ENCODE measurements at places on chromosomes 7 and 10. TPM values are rescaled to one million over a fixed set of nuclear protein-coding genes. Genes with fewer than 3 reads are reported as not detected.

DNA sequence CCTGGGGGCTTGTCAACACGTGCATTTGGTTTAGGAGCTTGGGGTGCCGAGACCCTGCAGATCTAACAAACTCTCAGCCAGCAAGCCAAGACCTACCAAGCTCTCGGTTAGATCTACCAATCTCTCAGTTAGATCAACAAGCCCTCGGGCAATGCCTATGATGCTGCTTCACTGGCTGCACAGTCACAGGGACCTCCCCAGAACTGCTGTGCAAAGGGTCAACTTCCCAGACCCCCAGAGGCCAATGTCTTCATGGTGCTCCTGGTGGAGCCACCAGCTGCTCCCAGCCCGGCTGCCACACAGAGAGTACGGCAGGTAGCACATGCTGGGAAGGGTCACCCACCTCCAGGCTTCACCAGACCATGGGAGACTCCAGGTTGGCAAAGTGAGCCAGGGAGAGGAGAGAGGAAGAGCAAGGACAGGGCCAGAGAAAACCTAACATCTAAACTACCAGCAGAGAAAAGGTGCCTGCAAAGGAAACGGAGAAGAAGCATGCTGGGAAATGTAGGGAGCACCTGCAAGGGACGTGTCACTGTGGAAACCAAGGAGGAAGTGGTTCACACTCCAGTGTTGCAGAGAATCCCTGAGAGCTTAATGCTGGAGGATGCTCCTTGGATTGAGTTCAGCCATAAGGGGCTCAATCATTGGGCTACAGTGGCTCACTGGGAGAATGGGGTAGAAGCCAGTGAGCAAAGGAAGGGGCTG, 51.5 kb upstream of the GDF10 start:
- DNase-seq: no peak

The AMPH gene
- 7.7 TPM for total RNA-seq

The HYAL4 gene
- 0.09 TPM for total RNA-seq

- DNase-seq: peak; percentile 78
These were observed 125.9 kb downstream of the ADAM12 start for GRCh38 chr10:126262233-126262838.

DNA sequence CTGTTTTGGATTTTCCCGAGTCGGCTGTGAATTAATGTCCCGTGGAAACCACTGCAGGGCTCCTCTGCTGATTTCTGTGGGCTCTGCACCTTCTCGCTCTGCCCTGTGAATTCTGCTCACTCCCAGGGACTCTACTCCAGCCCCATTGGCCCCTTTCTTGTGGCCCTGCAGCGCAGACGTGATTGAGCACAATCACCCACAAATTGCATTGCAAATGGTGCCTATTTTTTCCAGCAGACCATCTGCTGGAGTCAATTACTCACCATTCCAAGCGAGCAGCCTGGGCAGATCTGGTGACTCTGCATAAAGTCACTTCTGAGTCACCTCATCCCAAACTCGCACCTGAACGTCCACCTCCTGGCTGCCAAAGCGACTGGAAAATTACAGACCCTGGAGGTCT, 235.8 kb downstream of the PAXIP1 start:
- no peak for DNase-seq

- DNase-seq: no peak
These were observed 78.1 kb upstream of the NRBF2 start for GRCh38 chr10:63054889-63055611.

DNA sequence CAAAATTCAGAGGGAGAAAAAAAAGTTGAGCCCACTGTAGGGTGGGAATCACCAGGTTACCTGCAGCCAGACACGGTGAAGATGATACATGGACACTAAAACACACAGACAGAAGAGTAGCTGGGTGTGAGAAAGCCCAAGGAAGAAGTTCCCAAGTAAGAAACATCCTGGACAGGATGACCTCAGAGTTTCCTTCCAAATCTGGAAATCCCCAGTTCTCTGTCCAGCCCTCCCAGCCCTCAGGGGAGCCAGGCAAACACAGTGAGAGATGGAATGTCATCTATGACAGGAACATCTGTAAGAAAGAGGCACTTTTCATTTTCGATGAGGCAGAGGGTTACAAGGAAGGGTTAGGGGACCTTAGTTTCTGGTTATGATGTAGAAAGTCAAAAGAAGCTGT, 125.1 kb upstream of the LYZL1 start:
- DNase-seq: peak; percentile 45

DNA sequence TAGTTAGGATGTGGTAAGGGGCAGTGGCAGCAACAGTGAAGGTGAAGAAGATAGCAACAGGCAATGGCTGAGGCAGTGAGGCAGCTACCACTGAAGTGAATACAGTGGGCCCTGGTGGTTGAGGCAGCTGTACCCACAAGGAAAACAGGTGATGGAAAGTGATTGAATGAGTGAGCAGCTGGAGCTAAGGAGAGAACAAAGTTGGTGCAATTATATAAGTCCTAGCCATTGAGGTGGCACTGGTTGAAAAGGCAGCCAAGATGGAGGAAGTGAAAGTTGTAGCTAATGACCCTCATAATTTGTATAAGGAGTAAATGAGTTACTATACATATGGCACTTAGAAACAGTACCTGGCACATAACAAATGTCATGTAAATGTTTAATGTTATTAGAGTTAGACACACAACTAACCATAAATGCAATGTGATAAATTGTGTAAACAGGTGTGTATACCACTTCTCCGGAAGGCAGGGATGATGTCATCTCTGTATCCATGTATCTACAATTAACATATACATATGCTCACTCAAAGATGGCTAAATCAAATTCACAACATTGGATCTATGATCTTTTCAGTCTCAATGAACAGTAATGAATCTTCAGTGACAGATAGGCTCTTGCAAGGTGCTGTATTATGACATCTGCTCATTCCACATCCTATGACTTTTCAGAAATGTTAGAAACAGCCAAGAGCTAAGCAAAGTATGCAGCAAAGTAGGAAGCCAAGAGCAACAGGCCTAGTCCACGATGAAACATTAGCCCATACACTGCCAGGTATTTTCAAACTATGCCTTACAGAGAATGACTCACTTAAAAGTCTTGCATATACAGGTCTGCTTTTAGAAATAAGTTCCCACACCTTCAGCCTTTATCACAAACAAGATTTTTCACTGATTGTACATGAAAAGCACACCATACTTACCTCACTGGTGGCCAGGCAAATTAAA, 10.7 kb downstream of the XPNPEP1 start:
- DNase-seq: no peak

GRCh38 chr7:96675548-96675947, 34.1 kb downstream of the SEM1 start:
- peak; percentile 5 for DNase-seq

DNA sequence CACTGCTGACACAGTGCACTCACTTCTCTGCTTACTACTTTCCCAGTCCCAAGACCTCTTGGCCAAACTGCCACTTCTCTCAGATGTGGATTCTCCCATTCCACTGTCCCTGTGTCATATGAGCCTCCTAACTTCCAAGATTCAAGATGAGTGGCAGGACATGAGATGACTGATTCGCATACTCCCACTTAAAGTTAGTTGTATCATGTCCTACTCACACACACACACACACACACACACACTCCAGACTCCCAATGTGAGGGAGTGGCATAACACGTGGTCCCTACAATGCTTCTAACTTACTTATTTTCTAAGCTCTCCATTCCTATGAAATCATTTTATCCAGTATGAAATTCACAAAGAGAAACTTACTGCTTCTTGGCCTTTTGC, 67.0 kb upstream of the CAV2 start:
- no peak for DNase-seq

The PKD2L1 gene
- total RNA-seq: 0.04 TPM

DNA sequence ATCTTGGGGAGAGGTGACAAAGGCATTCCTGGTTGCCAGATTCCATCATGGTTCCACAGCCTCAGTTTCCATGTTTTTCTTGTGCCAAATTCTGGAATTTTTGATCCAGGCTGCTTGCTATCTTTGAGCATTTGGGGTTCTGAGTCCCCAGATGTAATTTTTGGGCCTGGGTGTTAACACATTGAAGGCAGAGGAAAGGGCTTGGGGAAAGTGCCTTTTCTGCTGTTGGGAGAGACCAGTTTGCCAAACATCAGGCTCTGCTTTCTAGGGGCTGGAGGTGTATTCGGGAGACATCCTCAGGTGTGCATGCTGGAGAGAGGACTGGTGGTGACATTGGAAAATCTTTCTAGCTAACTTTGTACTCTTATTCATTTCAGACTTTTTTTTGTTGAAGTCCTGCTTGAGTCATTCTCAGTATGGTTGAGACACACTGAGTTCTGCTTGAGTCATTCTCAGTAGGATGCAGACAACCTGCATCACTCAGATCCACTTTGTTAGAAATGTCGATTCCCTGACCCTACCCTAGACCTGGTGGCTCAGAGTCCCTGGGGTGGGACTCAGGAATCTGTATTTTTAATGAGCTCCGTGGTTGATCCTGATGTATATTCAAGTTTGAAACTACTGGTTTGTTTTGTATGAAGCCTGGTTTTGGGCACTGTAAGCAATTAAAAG, 101.0 kb downstream of the LRMDA start:
- no peak for DNase-seq

The CDNF gene
- total RNA-seq: 1.8 TPM

- DNase-seq: peak; percentile 67
These were observed 53.0 kb downstream of the SMURF1 start for GRCh38 chr7:99090771-99091542.

DNA sequence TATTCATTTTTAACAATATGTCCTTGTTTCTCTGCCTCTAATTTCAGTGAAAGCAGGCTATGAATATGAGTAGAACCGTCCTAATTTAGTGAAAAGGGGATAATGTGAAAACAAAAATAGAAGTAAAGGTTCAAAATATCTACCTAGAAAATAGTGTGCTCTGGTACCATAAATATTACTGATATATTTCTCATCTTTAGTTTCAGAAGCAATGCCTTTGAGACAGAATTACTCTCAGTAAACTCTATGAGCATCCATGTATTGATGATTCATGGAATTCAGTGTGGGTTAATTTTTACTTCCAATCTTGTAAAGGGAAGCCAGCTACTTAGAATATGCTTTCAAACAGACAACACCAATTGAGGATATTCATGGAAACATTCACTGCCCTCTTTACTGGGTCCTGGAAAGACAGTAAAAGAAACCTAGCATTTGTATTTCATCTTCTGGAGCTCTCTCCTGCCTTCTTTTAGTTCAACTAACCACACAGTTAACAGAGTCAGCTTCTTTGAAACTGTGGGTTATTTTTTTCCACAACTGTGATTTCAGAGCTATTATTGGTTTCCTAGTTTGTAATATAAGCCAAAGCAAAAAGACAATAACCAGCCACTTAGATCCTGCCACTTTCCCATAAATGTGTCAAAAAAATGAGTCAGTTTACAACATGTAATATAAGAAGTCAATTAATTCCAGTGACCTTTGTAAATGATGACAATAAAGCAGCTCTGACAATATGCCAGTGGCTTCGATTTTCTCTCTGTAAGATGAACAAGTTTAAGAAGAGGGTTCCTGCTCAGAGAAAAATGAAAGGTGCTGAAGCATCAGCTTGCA, 1.7 kb downstream of the LRRN3 start:
- DNase-seq: peak; percentile 65

The MYO3A gene
- total RNA-seq: 0.84 TPM

DNA sequence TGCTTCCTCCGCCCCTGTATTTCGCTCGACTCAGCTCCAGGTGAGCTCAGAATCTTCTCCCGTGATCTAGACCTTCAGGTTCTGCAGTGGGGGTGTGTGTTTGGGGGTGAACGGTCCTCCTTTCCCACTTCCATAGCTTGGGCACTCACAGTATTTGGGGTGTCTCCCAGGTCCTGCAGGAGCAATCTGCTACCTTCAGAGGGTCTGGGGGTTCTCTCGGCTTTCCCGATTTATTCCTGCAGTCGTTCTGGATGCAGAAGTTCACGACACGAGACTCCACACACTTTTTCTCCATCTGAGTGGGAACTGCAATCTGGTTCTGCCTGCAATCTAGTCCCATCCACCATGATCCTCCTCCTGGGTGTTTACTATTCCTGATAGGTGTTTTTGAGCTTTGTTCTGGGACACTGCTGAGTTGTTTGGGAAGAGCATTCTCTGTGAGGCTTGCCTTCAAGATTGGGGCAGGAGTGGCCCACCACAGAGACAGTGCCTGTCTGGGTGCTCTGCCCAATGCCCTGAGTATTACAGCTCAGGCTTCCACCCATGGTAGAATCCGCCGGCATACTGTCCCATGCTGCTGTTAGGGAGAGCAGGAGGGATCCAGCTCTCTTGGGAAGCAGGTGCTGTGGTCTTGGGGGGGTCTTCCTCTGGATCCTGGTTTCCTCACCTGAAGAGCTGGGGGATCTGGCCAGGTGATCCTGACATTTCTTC, 29.8 kb downstream of the JAKMIP3 start:
- no peak for DNase-seq

The NEURL1 gene
- total RNA-seq: 19.8 TPM

DNA sequence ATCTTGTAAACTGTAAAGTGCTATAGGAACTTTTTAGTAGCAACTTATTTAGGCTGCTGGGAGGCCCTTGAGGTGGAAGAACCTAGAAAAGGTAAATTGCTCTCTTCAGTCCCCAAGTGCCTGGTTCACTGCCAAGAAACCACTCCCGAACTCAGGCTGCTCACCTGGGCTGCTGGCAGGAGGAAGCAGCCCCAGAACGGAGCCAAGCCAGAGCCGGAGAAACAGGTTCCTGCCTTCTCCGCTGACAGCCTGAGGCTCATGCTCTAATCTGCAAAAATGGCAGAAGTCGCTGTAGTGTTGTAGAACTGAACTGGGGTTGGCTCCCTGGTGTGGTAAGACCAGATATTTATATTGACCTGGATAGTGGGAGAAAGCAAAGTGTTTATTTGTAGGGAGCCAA, 136.0 kb downstream of the CUL2 start:
- no peak for DNase-seq

The OPN4 gene
- 0.04 TPM for total RNA-seq

- peak; percentile 68 for DNase-seq
These were observed at the start of gene AOAH for GRCh38 chr7:36723951-36724664. AOAH (minus strand) TSS chr7:36724494; CDS start chr7:36724148, 346 bp downstream.

GRCh38 chr7:135774284-135774683, 25.7 kb upstream of the FAM180A start:
- peak; percentile 31 for DNase-seq

The COL28A1 gene
- 0.75 TPM for total RNA-seq

The ZNF467 gene
- 3.0 TPM for total RNA-seq
